ENCODE measurements at places on chromosomes 13 and 19. TPM values are rescaled to one million over a fixed set of nuclear protein-coding genes. Genes with fewer than 3 reads are reported as not detected.

DNA sequence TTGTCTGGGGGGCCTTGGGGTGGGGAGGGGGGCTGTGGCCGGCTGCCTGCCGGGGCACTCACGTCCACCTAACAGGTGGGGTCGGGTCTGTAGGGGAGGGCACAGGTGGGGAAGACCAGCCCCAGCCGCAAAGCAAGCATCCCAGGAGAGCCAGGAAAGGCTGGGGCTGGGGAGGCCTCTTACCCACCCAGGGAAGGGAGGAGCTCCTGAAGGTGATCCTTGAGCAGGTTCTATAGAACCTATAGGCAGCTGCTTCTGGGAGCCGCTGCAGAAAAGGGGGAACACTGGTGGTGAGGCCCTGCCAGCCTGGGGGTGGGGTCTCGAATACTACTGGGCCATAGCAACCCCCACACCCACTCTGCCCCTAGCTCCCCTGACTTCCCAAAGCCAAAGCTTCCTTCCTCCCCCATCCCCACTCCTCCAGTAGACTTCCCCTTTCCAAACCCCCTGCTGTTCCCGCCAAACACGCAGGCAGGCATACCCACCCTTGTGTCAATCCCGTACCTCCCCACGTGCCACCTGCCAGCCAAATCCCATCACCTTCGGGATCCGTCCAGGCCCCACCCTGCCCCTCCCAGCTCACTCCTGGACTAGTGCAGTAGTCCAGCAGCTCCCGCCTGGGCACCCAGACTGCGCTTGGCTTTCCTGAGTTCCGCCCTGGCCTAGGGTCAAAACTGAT, 5.6 kb downstream of the KLF16 start:
- H3K27me3 ChIP-seq: no peaks in the 10 kb centered on the region
- no peaks in the 10 kb centered on the region for H3K36me3 ChIP-seq
- peaks cover 67% of the 10 kb centered on the region for H3K4me1 ChIP-seq
- H3K4me3 ChIP-seq: no peak overlapping the region

The SULT2A1 gene
- not detected for total RNA-seq

The OR4F17 gene
- total RNA-seq: not detected

The S1PR4 gene
- not detected for total RNA-seq

The ZNF135 gene
- total RNA-seq: 4.6 TPM

GRCh38 chr13:52374873-52375411, 31.0 kb downstream of the THSD1 start:
- H3K27me3 ChIP-seq: no peaks in the 10 kb centered on the region
- no peak overlapping the region for H3K4me3 ChIP-seq
- no peak overlapping the region for H3K27ac ChIP-seq
- H3K36me3 ChIP-seq: peaks cover 6% of the 10 kb centered on the region

- no peak overlapping the region for H3K27ac ChIP-seq
- H3K27me3 ChIP-seq: no peaks in the 10 kb centered on the region
- no peak overlapping the region for H3K4me3 ChIP-seq
- H3K36me3 ChIP-seq: no peaks in the 10 kb centered on the region
- no peaks in the 10 kb centered on the region for H3K4me1 ChIP-seq
- no peak for DNase-seq
These were observed 1491.9 kb downstream of the SLITRK5 start for GRCh38 chr13:89163096-89163495.

- H3K36me3 ChIP-seq: peaks cover 4% of the 10 kb centered on the region
- no peaks in the 10 kb centered on the region for H3K4me1 ChIP-seq
- no peak for DNase-seq
- no peak overlapping the region for H3K4me3 ChIP-seq
These were observed 8.4 kb upstream of the LRG1 start for GRCh38 chr19:4548238-4548584.

The COX6B2 gene
- total RNA-seq: not detected
